ENCODE measurements at places on chromosomes 7 and 10.

DNA sequence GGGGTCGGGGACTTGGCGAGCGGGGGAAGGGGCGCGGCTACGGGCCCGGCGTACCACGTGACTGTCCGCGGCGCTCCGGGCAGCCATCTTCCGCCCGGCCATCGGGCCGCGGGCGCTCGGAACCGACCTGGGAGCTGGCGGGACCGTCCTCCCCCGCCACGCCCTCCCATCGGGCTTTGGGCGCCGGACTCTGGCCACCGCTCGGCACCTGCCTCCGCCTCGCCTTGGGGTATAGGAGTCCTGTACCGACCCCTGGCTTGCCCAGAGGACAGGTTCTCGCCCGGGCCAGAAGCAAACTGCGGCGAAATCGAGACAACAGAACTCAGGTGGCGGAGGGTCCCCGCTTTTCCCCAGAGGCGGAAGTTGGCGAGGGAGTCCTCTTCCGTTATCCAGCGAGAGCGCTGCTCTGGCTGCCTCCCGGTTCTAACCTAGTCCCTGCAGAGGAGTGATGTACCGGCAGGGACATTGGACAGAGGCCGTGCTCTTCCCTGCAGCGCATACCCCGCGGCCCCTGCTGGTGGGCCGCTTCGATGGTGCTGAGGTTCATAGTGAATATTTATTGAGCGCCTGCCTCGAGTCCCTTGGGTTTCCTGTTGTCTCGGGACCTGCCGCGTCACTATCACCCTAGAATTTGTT is 1.2 kb upstream of the SGMS1 start:
- peak overlapping the region; percentile 98 for H3K4me3 ChIP-seq
- peak; percentile 90 for DNase-seq
- H3K27ac ChIP-seq, result peak overlapping the region; percentile 100
- no peaks in the 10 kb centered on the region for H3K27me3 ChIP-seq
- no peaks in the 10 kb centered on the region for H3K36me3 ChIP-seq

DNA sequence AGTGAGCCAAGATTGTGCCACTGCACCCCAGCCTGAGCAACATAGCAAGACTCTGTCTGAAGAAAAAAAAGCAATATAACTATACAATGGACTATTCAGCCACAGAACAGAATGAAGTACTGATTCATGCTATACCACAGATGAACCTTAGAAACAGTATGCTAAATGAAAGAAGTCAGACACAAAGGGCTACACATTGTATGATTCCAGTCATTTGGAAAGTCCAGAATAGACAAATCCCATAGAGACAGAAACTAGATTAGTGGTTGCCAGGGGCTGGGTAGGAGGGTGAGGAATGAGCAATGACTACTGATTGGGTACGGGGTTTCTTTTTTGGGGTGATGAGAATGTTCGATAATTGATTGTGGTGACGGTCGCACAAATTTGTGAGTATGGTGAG is 9.6 kb upstream of the CFAP70 start:
- H3K27ac ChIP-seq, result no peak overlapping the region
- peaks cover 5% of the 10 kb centered on the region for H3K36me3 ChIP-seq
- no peaks in the 10 kb centered on the region for H3K27me3 ChIP-seq
- no peaks in the 10 kb centered on the region for H3K4me1 ChIP-seq
- no peak overlapping the region for H3K4me3 ChIP-seq
- DNase-seq, result no peak

DNA sequence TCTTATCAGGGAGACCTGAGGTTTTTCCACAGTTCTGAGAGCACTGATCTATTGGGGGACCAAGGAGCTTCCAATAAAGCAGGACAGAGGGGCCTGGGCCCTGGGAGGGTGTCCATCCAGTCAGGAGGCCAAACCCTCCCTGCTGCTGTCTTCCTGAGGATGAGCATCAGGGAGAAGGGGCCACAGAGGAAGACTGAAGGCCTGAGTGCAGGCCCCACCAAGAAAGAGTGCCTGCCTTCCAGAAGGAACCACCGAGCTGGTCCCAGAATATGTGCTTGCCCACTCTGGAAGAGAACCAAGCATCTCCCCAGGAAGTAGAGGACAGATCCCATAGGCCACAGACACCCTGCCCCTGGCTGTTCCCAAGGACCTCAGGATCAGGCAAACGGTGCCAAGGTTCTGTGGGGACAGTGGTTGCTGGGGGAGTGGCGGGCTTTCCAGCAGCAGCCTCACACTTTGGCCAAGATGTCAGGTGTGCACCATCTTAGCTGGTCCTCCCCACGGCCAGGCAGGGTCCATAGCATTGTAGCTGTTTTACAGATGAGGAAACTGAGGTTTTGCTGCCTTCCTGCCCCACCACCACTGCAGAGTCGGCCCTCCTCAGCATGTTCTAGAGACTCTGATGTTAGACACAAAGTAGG is 199.4 kb downstream of the GRID1 start:
- H3K4me1 ChIP-seq, result peaks cover 11% of the 10 kb centered on the region
- no peak for DNase-seq
- no peaks in the 10 kb centered on the region for H3K36me3 ChIP-seq
- no peaks in the 10 kb centered on the region for H3K27me3 ChIP-seq
- no peak overlapping the region for H3K4me3 ChIP-seq

GRCh38 chr7:96837593-96837992 is 127.9 kb upstream of the SEM1 start:
- no peaks in the 10 kb centered on the region for H3K36me3 ChIP-seq
- H3K27me3 ChIP-seq, result no peaks in the 10 kb centered on the region
- H3K4me1 ChIP-seq, result no peaks in the 10 kb centered on the region

- H3K4me1 ChIP-seq, result peaks cover 32% of the 10 kb centered on the region
- no peaks in the 10 kb centered on the region for H3K36me3 ChIP-seq
Measured at GRCh38 chr10:69223028-69223342, 2.9 kb downstream of the HKDC1 start.

GRCh38 chr7:130135208-130136205 is 65.2 kb downstream of the KLHDC10 start:
- H3K4me3 ChIP-seq, result no peak overlapping the region
- peaks cover 12% of the 10 kb centered on the region for H3K36me3 ChIP-seq
- H3K4me1 ChIP-seq, result peaks cover 4% of the 10 kb centered on the region
- no peak for DNase-seq
- no peaks in the 10 kb centered on the region for H3K27me3 ChIP-seq

GRCh38 chr10:106722524-106722923 is 442.0 kb downstream of the SORCS1 start:
- DNase-seq, result no peak
- H3K36me3 ChIP-seq, result no peaks in the 10 kb centered on the region
- no peaks in the 10 kb centered on the region for H3K27me3 ChIP-seq
- no peak overlapping the region for H3K4me3 ChIP-seq

GRCh38 chr10:130045801-130046321 is 64.8 kb downstream of the C10orf143 start:
- no peaks in the 10 kb centered on the region for H3K36me3 ChIP-seq
- H3K27ac ChIP-seq, result no peak overlapping the region
- no peaks in the 10 kb centered on the region for H3K4me1 ChIP-seq
- H3K4me3 ChIP-seq, result no peak overlapping the region
- DNase-seq, result no peak

DNA sequence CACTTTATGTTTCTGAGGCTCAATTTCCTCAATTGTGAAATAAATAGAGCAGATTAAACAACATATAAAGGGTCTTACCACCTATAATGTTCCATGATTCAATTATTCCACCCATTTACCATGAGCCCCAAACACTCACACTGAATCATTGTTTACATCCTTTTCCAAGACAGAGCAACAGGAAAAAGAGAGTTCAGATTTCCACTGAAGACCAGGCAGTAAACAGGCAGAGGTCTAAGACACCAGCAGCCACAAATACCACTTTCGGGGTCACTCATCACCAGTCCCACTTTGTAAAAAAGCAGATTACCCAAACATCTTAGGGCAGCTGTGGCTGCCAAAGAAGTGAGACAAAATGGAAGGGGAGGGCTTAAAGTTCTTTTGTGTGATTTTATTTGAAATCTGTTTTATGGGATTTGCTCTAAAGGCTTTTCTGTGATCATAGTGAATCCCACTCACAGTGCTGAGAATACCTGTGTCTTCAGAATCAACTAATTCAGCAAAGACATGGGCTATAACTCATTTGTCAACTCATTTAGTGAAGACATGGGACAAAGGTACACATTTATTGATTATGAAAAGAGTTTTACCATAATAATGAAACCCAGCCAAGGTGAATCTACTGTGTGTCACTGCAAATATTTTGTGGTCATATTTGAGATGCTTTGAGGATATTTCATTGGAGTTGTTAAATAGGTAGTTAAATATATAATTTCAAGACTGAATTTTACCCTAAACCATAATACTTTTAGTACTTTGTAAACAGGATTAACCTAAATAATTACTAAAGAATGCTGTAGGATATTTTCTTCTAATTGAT is 24.8 kb upstream of the DLD start:
- no peak overlapping the region for H3K4me3 ChIP-seq
- H3K27ac ChIP-seq, result no peak overlapping the region
- DNase-seq, result no peak
- H3K4me1 ChIP-seq, result no peaks in the 10 kb centered on the region

DNA sequence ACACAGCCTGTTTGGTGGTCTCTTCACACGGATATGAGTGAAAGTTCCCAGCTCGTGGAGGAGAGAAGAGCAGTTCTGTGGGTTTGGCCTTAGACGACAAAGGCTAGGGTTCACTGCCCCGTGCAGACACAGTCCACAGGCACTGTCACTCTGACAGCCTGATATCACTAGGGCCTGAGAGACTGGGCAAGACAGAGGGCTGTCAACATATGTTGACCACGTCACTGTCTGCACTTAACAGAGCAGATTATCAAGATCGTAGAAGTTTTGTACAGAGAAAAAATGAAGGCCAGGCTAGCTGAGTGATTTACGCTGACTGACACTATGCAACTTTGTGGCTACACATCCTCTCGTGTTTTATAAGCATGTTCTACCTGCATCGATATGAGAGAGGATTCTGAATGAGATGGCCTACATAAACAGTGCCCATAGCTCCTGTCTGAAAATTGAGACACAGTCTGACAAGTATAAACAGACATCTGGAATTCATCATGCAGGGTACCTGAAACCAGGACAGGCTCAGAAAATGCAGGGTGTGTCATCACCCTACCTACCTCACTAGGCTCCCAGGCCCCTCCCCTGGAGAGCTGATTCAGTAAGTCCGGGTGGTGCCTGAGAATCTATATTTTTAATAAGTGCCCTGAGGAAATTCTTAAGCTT is 120.0 kb downstream of the SGMS1 start:
- no peak for DNase-seq
- H3K4me1 ChIP-seq, result peaks cover 3% of the 10 kb centered on the region
- no peaks in the 10 kb centered on the region for H3K36me3 ChIP-seq
- no peak overlapping the region for H3K27ac ChIP-seq
- H3K4me3 ChIP-seq, result no peak overlapping the region

GRCh38 chr10:46301721-46302479 is 15.1 kb downstream of the ANTXRL start:
- H3K27ac ChIP-seq, result no peak overlapping the region
- H3K27me3 ChIP-seq, result no peaks in the 10 kb centered on the region
- peaks cover 36% of the 10 kb centered on the region for H3K4me1 ChIP-seq
- DNase-seq, result no peak

- H3K27me3 ChIP-seq, result peaks cover 20% of the 10 kb centered on the region
- peaks cover 3% of the 10 kb centered on the region for H3K4me1 ChIP-seq
- DNase-seq, result no peak
- H3K27ac ChIP-seq, result no peak overlapping the region
Measured at GRCh38 chr10:117550599-117551329, 8.2 kb downstream of the EMX2 start.

- no peaks in the 10 kb centered on the region for H3K27me3 ChIP-seq
- peaks cover 13% of the 10 kb centered on the region for H3K4me1 ChIP-seq
- no peak overlapping the region for H3K27ac ChIP-seq
- H3K36me3 ChIP-seq, result no peaks in the 10 kb centered on the region
- DNase-seq, result no peak
- H3K4me3 ChIP-seq, result no peak overlapping the region
Measured at GRCh38 chr10:86707505-86707904, 39.2 kb downstream of the LDB3 start.

DNA sequence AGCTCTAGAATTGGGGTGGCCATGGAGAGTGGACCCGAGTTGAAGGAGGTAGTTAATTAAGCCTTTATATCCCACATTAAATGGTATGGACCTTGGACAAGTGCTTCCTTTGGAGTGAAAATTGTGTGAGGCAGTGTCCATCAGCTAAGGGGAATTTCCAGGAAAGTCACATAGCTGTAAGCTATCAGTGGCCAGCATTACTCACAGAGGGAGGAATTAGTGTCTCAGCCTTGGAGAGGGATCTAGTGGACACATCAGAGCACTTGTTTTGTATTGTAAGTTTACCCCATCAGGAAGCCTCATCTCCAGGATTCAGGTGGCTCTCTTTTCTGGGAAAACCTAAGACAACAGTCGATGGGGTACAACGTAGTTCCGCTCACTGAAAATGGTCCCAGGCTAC is 416.7 kb downstream of the TFEC start:
- no peak overlapping the region for H3K27ac ChIP-seq
- H3K27me3 ChIP-seq, result no peaks in the 10 kb centered on the region

GRCh38 chr10:35520996-35521395 is 84.1 kb upstream of the GJD4 start:
- DNase-seq, result no peak
- peaks cover 22% of the 10 kb centered on the region for H3K4me1 ChIP-seq
- H3K27me3 ChIP-seq, result no peaks in the 10 kb centered on the region
- H3K27ac ChIP-seq, result no peak overlapping the region

DNA sequence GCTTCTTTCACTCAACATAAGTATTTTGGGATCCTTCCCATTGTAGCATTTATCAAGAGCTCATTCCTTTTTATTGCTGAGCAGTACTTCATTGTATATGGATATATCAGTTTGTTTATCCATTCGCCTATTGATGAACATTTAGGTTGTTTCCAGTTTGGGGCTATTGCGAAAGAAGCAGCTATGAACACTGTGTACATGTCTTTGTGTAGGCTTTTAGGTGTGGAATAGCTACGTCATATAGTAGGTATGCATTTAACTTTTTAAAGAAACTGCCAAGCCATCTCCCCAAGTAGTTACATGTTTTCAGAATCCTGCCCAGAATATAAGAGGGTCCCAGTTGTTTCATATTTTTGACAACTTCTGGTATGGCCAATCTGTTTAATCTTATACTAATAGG is 468.1 kb downstream of the IPMK start:
- H3K4me3 ChIP-seq, result no peak overlapping the region
- no peak overlapping the region for H3K27ac ChIP-seq
- no peak for DNase-seq
- H3K27me3 ChIP-seq, result no peaks in the 10 kb centered on the region
- no peaks in the 10 kb centered on the region for H3K36me3 ChIP-seq

DNA sequence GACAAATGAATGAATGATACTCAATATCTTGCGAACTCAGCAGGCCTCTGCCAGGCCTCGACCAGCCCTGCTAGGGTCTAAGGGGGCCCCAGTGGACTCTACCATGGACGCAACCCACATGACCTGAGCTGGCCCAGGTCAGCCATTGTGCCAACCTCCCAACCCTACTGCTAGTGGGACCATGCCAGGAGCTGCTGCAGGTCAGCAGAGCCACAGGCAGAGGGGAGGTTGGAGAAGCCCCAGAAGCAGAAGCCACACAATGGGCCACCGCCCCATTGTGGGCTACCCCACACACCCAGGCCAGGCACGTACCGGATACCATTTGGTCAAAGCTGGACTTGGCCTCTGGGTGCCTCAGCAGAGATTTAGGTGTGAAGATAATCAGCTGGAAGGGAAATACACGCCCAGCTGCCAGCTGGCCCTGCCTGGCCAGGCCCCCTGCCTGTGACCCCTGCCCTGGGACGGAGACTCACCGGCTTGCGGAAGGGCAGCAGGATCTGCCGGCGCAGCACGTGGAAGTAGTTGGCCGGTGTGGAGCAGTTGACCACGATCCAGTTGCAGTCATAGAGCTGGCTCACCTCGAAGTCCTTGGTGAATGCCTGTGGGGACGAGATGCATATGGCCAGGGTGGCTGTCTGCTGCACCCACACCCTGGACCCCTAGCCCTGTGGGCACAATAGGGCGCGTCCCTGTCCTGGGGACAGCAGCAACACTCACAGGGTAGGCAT is 24.5 kb downstream of the OGDHL start:
- H3K27me3 ChIP-seq, result no peaks in the 10 kb centered on the region
- H3K4me3 ChIP-seq, result no peak overlapping the region
- H3K27ac ChIP-seq, result no peak overlapping the region
- H3K4me1 ChIP-seq, result no peaks in the 10 kb centered on the region
- no peak for DNase-seq

All from B cell (primary cell).